DMS79 treated with DMSO at 0.1 percent for 48 hours (cell line): ENCODE measurements at places on chromosomes 2 and 18.

- DNase-seq = no peak
Observed at GRCh38 chr2:239389414-239390329, 11.1 kb downstream of the HDAC4 start.

GRCh38 chr2:191376981-191377629, 131.9 kb downstream of the MYO1B start:
- DNase-seq = no peak

DNA sequence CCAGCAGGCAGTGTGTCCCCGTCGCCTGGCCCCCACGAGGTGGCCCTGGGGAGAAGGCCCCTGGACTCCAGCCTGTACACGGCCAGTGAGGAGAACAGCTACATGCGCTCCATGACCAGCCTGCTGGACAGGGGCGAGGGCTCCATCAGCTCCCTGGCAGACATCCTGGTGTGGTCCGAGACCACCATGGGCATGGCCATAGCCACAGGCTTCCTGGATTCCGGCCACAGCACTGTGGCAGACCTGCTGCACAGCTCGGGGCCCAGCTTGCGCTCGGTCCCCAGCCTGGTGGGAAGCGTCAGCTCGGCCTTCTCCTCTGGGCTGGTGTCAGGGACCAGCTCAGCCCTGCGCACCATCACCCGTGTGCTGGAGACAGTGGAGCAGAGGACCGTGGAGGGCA, 1.0 kb downstream of the TEX44 start:
- no peak for DNase-seq

DNA sequence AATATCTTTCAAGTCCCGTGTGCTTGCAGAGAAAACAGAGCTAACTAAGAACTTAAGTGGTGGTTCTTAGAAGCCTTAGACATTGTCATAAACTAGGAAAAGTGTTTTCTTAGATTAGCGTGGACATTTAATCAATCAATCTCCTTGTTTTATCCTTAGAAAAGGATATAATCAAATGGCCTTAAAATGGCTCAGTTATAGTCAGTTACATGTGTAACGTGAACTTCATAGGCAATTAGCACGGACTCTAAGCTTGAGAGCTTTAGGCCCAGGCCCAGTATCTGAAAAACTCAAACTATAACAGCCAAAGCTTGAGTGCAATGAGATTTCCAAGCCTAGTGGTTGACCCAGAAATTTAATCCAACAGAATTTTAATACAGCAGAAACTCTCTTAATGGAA, 43.5 kb upstream of the SP3 start:
- no peak for DNase-seq

DNA sequence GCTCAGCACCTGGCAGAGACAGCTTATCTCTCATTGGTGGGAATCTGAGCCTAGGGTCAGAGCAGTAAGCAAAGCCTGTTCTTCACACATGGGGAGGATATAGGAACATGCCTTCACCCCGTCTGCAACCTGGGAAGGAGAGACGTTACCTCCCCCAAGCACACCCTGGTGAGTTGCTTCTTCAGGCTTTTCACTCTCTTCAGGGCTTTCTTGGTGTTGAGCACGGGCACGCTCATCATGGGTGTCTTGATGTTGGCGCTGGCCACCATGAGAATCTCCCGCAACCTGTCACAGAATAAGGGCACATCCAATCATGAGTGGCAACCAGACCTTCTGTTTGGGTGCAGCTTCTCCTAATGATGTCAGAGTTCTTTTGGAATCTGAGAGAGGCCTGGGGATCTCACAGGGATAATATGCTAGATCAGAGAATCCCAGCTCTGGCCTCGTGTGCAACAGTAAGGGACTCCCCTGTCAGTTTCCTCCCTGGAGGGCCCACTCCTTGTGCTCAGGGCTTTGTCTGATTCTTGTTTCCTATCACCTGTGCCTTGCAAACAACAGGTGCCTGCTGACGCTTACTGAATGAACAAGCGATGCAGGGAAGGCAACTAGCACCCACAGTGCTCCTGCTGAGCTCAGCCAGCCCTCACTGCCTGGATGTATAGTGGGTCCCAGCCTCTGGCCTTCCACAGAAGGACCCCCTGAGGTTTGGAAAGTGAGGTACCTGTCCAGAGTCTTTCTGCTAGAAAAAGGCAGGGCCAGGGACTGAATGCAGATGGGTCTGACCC, 66.3 kb downstream of the POLR1A start:
- DNase-seq = no peak

- DNase-seq = no peak
Observed at GRCh38 chr2:239952251-239952650, 72.9 kb downstream of the NDUFA10 start.

- DNase-seq = no peak
Observed at GRCh38 chr18:70499218-70499691, 210.4 kb downstream of the SOCS6 start.

DNA sequence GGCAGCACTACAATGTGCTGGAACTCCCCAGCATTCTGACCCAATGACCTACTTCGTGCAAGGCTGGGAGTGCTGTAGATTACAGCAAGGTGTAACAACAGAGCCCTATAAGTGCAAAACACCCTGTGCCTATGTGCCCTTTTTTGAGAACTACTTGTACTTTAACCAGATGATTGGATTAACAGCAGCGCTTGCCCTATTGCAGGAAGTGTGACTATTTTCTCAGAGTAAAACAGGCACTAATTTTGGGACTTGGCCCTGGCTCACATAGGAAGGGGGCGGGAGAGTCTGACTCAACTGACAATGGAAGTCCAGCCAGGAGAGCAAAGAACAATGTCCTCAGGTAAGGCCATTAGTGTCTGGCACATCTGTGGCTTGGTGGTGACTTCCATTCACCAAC, 35.6 kb upstream of the RNF125 start:
- no peak for DNase-seq

DNA sequence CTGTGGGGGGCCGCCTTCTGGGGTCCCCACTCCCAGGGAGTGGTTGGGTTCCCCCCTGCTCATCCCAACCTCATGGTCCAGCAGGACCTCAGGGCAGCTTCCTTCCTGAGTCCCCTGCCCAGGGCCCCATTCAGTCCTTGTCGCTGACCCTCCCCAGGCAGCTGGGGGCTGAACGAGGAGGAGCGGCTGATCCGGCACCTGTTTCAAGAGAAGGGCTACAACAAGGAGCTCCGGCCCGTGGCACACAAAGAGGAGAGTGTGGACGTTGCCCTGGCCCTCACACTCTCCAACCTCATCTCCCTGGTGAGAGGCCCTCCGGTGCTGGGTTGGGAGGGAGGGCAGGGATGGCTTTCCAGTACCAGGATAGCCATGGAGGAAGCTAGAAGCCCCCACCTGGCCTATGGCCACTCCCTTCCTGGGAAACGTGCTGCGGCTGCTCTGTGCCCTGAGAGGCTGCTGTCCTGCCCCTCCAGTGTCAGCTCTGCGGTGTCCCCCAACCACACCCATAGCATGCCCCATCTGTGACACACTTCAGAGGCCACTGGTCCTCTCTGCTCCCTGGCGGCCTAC, 497 bp downstream of the CHRND start:
- no peak for DNase-seq

DNA sequence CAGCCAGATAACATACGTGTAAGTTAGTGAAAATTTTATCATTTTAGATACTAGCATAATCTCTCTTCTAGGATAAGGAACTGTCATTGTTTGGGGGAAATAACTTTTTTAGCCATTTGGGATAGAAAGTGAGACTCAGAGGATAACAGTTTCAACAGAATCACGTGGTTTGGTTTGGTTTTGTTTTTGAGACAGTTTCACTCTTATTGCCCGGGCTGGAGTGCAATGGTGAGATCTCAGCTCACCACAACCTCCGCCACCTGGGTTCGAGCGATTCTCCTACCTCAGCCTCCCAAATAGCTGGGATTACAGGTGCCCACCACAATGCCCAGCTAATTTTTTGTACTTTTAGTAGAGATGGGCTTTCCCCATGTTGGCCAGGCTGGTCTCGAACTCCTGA, 323.2 kb upstream of the MEIS1 start:
- DNase-seq = no peak

DNA sequence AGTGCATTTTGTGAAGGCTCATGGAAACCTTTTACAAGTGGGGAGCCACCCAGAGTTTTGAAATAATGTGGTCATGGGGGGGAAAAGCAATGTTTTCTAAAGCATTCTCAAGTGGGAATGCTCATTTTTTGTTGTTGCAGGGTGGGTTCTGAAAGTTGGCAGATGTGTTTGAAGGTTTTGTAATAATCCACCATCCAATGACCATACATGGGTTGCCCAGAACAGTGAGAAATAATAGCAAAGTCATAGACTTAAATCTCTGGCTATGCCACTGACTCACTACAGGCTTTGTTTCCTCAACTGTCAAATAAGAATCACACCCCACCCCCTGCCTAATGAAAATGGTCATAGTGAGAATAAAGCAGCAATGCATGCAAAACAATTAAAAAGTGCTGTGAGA, 2.9 kb downstream of the DSG3 start:
- DNase-seq = no peak

DNA sequence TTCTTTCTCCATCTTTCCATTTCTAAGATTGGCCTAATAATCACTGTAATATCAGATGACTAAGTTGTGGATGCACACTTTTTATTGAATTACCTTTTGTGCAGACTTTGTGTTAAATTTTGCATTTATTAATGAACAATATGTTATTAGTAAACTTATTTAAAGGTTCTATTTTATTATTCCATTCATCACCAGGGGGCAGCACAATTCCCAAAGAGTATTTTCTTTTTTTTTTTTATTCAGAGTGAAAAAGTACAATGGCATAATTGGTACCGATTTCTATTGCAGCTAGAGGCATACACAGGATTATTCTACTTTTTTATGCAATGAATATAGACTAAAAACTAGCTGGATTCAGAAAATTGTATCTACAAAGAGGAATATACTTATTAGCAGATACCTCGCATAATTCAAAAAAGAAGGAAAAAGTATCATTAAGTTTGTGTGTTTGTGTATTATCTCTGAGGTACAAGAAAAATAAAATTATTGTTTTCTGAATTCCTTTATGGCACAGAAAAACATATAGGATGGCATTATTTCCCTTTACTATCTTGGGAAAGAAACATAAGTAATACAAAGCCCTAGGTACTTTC, 390.6 kb downstream of the ERBB4 start:
- no peak for DNase-seq

GRCh38 chr2:136131961-136132824, 14.2 kb upstream of the CXCR4 start:
- DNase-seq = no peak

- no peak for DNase-seq
Observed at GRCh38 chr2:188291617-188292347, at the start of gene GULP1. GULP1 (plus strand) TSS chr2:188291874; CDS start chr2:188477703, 185,829 bp downstream.

GRCh38 chr2:119338826-119339561, 27.6 kb downstream of the C2orf76 start:
- no peak for DNase-seq

GRCh38 chr2:23926290-23926749, 603 bp downstream of the ATAD2B start:
- peak; percentile 34 for DNase-seq

DNA sequence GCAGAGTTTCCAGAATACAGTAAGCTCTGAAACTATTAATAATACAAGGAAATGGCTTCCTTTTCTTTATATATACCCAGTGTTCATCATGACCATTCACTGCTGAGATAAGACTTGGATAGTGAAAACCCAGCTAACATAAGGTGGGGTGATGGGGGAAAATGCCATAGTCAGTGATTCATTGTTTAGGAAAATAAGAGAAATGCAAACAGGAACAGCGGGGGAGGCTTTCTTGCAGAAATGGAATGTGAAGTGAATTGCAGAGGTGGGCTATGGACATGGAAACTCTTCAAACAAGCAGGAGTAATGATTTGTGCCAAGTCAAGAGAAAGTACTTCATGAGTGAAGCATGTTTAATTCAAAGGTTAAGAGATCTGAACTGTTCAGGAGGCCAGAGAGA, 519.4 kb downstream of the TDRD15 start:
- no peak for DNase-seq

GRCh38 chr18:34660572-34660971, 49.5 kb upstream of the DTNA start:
- DNase-seq = no peak

- no peak for DNase-seq
Observed at GRCh38 chr2:17815468-17816184, 634 bp upstream of the MSGN1 start.

DNA sequence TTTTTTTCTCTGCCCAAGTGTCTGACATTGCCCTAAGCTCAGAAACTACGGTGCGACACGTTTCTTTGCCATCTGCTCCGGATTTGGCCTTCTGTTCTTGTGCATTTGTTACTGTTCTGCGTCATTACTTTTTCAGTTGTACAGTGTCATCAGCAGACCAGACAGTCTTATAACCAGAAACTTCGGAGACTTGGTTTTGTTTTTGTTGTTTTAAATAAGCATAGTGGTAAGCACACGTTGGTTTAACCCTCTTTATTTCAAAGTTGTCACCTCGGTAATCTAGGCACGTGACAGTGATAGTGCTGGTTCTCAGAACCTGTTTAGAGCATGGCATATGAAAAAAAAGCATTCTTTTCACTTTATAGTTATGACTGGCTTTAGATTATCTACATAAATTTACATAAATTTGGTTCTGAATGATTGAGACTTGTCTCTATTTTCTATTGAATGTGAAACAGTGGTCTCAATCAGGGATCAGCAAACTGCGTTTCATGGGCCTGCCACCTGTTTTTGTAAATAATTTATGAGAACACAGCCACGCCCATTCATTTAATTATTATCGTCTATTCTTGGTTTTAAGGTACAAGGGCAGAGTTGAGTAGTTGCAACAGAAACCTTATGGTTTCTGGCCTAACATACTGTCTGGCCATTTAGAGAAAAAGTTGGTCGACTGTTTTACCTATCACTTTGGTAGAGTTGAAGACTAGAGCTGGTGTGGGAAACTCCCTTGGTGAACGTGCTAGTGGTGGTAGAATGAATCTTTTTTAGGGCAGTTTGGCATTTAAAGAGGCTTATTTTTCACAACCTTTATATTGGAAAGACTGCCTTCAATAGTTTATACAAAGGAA, 106.5 kb downstream of the ZNF532 start:
- DNase-seq = no peak

- no peak for DNase-seq
Observed at GRCh38 chr2:6337472-6337820, 528.3 kb downstream of the CMPK2 start.

- DNase-seq = no peak
Observed at GRCh38 chr2:229620289-229620688, 94.1 kb downstream of the DNER start.

DNA sequence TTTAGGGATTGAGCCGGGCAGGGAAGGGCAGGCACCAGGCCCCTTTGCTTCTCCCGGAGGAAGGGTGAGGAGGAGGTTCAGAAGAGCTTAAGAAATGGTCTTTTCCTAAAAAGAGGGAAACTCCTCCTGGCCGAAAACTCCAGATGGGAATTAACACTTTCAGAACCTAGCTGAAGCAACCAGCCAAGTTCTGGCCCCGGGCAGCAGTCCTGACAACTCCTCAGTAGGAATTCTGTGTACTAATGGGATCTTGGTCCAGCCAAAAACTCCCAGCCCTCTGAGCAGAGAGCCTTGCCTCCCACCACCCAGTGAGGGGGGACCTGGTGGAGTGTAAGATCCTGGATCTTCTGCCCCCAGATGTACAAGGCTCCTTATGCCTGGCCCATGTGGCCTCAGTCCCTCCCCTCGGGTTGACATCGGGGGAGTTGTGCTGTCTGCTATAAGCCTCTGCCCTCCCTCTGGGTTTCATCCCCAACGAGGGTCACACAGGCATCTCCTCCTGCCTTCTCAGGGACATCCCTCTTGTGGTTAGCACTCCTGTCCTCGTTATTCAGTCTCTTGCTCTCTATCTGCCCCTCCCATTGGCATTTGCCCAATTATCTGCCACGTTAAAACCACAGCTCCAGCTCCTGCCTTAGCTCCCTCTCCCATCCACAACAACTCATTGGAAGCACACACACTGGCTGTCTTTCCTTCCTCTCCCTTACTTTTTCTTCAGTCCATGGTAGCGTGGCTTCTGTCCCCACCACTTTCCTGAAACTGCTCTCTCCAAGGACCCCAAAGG, 184.6 kb downstream of the CYP26B1 start:
- peak; percentile 4 for DNase-seq
